ENCODE measurements at places on chromosomes 16 and 17.

- no peak for DNase-seq
Observed at GRCh38 chr17:11074451-11074850, 166.6 kb upstream of the SHISA6 start.

DNA sequence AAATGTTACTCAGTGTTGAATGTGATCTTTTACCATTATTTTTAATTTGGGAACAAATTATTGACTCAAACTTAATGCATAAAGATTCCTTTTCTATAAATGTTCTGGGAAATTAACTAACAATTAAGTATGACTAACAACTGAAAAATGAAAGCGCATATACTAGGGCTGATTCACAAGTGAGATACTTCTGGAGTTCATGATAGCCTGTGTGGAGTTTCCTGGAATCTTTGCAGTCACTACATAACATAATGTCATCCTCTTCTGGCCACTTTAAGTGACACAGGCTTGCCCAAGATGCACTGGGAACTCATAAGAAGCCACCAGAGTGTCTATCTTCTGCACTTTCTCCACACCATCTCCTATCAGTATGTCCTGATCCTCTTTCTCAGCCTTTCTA, 450.3 kb upstream of the CDH11 start:
- DNase-seq, result no peak

DNA sequence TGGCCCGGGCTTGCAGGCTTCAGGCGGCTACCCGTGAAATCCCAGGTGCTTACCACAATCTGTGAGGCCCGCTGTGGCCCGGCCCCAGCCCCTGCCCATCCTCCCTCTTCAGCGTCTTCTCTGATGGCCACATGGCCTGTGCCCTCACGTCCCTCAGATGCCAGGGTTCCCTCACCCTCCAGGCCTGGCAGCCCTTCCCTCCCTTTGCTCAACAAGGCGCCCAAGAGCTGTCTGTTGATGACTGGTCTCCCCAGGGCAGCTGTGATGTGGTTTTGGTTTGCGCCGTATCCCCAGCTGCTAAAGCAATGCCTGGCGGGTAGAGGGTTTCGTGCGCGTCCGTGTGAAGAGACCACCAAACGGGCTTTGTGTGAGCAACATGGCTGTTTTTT, 35.1 kb downstream of the PMM2 start:
- no peak for DNase-seq

DNA sequence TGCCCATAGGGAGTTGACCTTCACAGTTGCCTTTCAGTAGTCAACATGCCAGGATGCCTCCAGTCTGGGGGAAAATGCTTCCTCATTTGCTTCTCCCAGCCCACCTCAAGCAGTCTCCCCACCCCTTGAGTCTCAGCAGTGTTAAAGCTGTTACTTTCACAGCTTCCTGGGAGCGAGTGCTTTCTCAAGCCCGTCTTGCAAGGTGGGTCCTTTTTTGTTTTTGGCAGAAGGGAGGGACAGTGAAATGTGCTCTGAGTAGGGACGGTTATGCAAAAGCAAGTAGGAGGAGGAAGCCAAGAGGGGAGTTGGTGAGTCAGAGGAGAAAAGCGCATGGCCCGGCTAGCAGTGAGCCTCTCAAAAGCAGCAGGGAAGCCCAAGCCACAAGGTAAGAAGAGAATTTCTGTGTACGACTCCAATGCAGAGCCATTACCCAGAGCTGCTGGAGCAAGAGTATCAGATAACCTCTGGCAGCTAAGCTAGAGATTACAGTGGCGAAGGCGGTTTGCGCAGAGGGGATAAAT, at the start of gene CHST4:
TSS of gene CHST4 (plus strand) at position 316 of the 521 bp plus-strand sequence. CDS start 10,252 bp downstream, outside the sequence.
- no peak for DNase-seq

DNA sequence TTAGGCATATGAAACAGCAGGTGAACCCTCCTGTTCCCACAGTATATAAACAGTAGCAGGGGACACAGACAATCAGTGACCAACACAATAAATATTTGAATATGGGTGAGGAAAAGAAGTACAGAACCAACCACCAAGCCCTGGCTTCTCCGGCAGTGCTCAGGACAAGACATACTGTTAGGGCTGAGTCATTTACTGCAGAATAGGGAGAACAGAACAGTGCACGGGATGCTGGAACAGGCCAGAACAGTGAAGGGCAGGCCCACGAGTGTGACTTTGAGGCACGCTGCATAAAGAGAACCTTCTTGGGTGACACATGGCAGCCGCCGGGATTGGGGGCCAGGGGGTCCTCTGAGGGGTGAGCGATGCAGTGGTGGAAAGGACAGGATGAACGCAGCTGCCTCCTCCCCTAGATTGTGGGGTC, 160.4 kb downstream of the CMIP start:
- no peak for DNase-seq

DNA sequence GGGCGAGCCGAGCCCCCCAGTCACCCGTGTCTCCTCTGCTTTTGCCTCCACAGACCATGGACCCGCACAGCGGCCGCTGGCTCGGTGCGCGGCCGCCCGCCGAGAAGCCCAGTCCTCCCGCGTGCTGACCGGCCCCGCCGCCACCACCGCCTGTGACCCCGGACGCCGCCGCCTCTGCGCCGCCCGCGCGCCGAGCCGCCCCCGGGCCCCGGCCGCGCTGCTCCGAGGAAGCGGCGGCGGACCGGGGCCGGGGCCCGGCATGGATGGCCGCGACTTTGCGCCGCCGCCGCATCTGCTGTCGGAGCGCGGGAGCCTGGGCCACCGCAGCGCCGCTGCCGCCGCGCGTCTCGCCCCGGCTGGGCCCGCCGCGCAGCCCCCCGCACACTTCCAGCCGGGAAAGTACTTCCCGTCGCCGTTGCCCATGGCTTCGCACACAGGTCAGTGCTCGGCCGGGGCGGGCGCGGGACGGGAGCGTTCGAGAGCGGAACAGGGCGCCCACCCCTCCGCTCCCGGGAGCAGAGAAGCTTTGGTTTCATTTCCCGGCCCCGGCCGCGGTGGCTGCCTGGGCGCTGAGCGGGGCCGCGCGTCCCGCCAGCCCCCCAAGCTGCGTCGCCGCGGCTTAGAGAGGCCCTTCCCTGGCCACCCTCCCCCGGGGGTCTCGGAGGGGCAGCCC, 4.4 kb downstream of the BAHCC1 start:
- DNase-seq, result no peak

GRCh38 chr16:29920288-29921033, 5.6 kb downstream of the KCTD13 start:
- DNase-seq, result no peak

DNA sequence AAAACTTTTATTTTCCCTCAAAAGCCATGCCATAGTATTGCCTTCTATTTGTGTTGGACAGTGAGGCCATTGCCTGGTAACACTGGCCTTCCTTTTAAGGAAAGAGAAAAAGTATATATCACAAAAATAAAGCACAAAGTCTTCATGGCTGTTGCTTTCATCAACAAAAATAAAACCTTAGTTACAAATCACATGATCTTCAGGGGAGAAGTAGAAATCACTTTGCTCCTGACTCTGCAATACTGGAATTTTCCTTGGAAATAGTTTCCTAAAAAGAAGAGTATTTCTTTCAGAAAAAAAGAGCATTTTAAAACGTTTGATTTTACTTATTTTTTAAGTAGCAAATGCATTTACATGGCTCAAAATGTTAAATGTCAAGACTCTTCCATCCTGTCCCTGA, 41.9 kb downstream of the FAM20A start:
- DNase-seq, result no peak

GRCh38 chr16:74740795-74741304, 33.8 kb downstream of the FA2H start:
- DNase-seq, result no peak

DNA sequence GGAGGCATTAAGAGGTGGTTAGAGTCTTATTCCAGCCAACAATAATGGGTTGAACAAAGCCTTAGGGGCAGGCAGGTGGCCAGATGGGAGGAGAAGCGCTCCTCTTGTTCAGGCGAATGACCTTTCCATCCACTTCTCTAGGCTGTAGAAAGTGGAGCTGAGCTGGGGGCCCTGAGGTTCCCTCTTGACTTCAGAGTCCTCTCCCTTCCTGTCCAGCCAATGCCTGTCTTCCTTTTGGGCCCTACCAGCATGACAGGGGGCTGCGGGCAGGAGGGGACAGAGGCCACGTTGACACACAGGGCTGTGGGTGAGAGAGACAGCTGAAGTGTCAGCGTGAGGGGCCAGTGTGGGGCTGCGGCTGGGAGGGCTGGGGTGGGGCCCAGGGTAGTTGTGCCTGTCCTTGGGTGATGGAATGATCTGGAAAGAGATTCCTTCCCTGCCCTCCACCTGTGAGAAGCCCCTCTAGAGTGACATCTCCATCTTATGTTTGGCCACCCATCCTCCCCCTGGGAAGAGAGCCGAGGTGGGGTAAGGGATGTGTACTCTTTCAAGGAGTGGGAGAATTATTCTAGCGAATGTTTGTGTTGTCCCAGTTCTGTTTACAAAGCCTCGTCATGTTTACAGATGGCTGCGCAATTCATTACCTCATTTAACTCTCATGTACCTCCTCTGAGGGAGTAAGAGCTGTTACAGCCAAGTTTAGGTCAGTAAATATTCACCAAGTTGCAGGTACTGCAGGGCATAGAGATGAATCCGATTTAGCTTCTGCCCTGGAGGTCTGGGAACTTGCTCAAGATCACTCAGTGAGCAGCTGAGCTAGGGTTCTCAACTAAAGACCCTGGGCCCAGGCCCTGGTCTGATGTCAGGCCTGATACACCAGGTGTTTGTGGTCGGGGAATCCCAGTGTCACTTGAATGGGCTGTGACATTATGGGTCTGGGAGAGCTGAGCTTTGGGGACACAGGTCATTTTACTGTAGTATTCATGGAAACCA, 3.3 kb downstream of the ERBB2 start:
- no peak for DNase-seq

GRCh38 chr16:49282690-49283375, 1.2 kb upstream of the CBLN1 start:
- DNase-seq, result no peak

DNA sequence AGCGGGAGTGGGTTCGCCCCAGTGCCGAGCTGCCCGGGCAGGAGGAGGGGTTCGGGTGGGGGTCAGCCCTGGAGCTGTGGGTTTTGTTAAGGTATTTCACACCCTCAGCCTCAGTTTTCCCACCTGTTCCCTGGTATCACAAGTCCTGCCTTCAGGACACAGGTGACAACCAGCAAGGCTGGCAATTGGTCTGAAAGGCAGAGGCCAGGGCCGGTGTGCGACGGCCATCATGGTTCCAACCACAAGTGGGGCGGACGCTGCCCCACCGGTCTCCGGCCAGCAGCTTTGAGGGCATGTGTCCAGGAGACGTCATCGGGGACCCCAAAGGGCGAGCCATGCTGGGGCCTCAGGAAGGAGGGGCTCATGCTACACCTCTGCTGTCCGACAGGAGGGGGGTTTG, 10.8 kb downstream of the ZNF469 start:
- no peak for DNase-seq
